ENCODE measurements at places on chromosomes 7 and 10.

GRCh38 chr7:18903695-18904094 is 213.7 kb downstream of the TWIST1 start:
- no peak for DNase-seq

GRCh38 chr7:83289419-83289993 is 126.8 kb upstream of the PCLO start:
- DNase-seq: no peak

GRCh38 chr10:123582084-123582989 is 83.8 kb upstream of the GPR26 start:
- DNase-seq: peak; percentile 61

DNA sequence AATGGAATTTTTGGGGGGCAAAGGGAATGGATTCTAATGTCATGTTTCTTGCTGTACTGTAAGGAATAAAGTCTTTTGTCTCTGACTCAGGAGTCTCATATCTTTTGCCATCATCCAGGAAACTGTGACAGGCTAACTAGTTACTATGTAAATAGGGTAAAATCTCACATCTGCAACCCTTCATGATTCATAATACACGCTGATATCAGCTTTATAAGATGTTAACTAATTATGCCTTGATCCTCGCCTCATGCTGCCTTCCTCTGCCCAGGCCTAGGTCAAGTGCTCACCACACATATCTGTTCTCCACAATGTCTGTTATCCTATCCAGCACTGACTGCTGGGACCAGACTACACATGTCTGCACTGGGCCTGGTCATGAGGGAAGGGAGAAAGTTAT is 81.3 kb upstream of the CXCL12 start:
- DNase-seq: peak; percentile 86

DNA sequence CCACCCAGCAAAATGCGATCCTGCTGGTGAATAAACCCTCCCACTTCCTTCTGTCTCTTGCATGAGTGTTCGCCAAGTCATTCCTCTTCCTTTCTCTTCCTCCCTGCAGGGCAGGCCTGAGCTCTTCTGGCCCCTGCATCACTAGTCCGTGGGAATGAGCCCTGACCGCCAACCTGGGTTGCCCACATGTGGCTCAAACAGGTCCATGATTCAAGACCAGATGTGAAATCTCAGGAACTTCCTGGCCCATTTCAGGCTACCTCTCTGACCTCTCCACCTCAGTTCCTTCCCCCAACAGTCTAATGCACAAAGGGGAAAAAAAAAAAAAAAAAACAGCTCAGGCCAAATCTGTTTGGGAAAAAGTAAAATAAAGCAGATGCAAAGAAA is 5.4 kb upstream of the YWHAG start:
- DNase-seq: peak; percentile 46

- no peak for DNase-seq
Measured at GRCh38 chr7:47095946-47096345, 486.0 kb downstream of the TNS3 start.

DNA sequence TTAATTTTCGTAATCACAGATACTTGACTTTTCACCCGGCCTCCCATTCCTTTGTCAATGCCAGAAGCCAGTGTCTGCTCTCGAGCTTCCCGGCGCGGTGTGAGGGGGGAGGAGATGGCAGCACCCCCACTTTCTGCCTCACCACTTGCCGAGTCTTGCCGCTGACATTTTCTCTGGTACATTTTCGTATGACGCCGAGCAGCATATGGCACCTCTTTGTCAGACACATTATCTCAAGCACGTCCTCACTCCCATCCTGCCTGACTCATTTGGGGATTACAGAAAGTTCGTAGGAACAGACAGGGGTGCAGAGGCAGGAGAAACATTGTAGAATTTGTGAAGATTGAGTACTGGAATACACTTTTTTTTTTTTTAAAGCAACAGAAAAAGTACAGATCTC is 60.8 kb upstream of the SORCS3 start:
- DNase-seq: peak; percentile 35

- DNase-seq: no peak
Measured at GRCh38 chr7:106987777-106988176, 56.7 kb upstream of the PRKAR2B start.

DNA sequence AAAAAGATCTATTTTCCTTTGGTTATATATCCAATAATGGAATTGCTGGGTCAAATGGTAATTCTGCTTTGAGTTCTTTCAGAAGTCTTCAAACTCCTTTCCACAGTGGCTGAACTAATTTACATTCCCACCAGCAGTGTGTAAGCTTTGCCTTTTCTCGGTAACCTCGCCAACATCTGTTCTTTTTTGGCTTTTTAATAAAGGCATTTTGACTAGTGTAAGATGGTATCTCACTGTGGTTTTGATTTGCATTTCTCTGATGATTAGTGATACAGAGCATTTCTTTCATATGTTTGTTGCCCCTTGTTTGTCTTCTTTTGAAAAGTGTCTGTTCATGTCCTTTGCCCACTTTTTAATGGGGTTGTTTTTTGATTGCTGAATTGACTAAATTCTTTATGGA is 285.0 kb downstream of the MALRD1 start:
- DNase-seq: no peak

- DNase-seq: no peak
Measured at GRCh38 chr7:40714363-40715052, 579.7 kb downstream of the SUGCT start.

- peak; percentile 8 for DNase-seq
Measured at GRCh38 chr10:24777196-24777595, 53.5 kb upstream of the ARHGAP21 start.

GRCh38 chr10:70619271-70620019 is 16.9 kb upstream of the PRF1 start:
- DNase-seq: peak; percentile 57

DNA sequence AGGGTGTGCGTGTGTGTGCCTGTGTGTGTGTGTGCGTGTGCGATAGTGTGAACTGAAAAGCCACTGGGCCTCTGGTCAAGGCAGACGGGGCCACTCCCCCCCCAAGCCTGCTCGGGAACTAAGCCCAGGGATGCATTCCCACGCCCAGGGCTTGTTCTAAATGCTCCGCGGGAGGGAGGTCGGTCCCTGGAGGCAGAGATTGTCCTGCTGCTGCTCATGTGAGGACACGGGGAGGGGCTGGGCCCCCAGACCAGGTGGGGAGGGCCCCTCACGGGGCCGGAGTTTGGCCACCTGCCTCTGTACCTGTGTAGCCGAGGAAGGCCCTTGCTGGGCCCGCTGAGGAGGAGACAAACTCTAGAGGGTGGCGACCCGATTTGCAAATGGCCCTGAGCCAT is 93.9 kb downstream of the PDGFA start:
- no peak for DNase-seq

DNA sequence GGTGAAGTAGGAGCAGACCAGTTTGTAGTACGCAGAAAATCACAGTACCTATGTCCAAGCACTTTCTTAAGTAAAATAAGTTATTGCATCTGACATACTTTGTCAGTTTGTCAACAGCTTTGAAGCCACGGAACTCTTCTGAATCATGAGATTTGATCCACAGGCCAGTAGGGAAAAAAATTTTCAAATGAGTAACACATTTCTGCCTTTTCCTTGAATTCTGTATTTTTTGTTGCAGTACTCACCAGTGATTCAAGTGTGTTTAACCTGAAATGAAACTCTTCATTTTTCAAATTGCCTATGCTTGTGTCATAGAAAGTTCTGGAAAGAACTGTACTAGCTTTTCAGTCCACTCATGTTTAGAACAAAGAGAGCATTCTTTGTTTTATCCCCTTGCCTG is 337.7 kb downstream of the GATA3 start:
- DNase-seq: peak; percentile 89

- DNase-seq: peak; percentile 36
Measured at GRCh38 chr10:69810097-69810496, 8.4 kb downstream of the COL13A1 start.

GRCh38 chr7:128074736-128075135 is 43.5 kb upstream of the LRRC4 start:
- no peak for DNase-seq

DNA sequence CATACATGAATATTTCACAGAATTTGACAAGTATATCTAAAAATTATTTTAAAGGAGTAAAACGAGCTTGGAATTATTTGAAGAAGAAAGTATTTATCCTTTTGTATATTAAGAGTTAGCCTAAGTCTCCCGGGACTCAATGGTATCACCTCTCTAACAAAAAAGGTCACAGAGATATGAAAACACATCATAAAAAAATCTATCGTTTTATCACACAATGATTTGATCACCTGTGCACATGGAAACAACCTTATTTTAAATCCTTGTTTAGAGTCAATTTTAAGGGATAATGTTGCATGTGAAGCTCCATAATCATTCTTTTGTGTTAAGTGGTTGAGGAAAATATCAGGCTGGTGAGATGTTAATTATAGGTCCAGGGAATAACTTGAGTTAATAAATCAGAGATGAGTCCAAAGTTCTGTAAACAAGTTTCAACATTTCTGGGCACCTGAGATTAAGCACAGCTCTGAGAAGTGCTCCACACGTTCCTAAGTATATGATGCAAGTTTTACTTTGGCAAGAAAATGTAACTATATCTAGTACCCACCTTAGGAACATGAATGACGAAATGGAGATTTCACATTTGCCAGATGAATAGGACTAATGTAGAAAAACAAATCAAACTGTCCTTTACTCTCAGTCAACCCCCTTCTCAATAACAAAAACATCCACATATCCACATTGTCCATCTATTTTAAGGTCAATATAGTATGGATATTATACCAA is 148.5 kb upstream of the AKR1E2 start:
- DNase-seq: peak; percentile 80

DNA sequence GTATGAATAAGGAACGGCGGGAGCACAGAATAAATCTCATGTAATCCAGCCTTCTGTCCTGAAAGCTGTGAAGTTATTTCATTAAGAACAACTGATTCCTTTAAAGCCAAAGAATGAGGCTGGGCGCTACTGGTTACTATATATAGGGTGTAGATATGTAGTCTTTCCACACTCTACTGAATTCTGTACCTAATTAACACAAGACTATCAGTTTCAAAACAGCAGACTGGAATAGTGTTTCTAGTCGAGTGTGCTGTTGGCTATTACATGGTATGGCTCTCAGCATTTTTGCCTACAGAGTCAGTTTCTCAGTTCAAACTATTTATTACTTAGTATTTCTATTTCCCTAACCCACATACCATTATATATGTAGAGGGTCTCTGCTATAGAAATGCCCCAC is 163.3 kb downstream of the THSD7A start:
- DNase-seq: no peak

- DNase-seq: no peak
Measured at GRCh38 chr10:11682267-11682683, 59.9 kb upstream of the ECHDC3 start.

GRCh38 chr10:61529208-61529607 is 76.0 kb upstream of the TMEM26 start:
- peak; percentile 24 for DNase-seq

GRCh38 chr7:22563621-22564241 is 63.7 kb upstream of the STEAP1B start:
- peak; percentile 74 for DNase-seq

DNA sequence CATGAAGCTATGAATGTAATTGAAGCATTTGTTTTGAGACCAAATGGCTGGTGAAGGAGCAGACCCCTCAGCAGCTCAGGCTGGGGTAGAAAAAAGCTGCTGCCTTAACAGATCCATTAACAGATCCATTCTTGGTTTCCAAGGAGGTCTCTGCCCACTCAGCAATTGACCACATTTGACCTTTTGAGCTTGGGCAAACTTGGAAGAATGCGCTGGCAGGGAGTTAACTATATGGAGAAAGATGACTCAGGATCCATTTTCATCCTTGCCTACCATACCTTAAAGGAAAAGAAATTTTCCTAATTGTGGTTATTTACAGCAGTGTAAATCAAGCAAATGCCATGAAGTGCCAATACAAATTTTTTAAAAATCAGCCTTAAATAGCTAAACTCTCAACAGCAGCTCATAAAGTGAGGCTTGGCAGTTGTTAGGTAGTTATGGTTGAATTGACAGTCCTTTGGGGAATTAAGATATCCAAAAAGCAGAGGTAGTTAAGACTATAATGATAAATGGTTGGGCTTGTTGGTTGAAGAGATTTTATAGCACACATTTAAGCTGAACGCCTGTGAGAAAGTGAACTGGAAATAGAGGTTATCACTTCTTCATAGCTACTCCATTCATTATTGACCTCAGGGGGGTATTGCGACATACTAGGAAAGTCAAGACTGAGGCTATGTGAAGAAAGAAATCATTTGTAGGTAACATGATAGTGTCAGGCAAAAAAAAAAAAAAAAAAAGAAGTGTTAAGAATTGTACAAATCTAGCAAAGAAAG is 83.9 kb downstream of the MKX start:
- peak; percentile 67 for DNase-seq

- no peak for DNase-seq
Measured at GRCh38 chr10:67471022-67471421, 225.0 kb downstream of the CTNNA3 start.

GRCh38 chr7:36860681-36861080 is 136.4 kb upstream of the AOAH start:
- no peak for DNase-seq

GRCh38 chr10:127275793-127276450 is 79.5 kb upstream of the INSYN2A start:
- no peak for DNase-seq

GRCh38 chr10:97049670-97050069 is 136.1 kb downstream of the SLIT1 start:
- DNase-seq: no peak

Measured in fibroblast of lung (primary cell).